ENCODE measurements at places on chromosomes 11 and 22. TPM values are rescaled to one million over a fixed set of nuclear protein-coding genes. Genes with fewer than 3 reads are reported as not detected.
A peak's percentile ranks its signal among the peaks of the same experiment; 100 is the strongest.

The CATSPERZ gene
- 0.38 TPM for total RNA-seq

The OR2AT4 gene
- 0.08 TPM for total RNA-seq

The PHETA2 gene
- total RNA-seq: 3.5 TPM

The OR52H1 gene
- total RNA-seq: 2.1 TPM

DNA sequence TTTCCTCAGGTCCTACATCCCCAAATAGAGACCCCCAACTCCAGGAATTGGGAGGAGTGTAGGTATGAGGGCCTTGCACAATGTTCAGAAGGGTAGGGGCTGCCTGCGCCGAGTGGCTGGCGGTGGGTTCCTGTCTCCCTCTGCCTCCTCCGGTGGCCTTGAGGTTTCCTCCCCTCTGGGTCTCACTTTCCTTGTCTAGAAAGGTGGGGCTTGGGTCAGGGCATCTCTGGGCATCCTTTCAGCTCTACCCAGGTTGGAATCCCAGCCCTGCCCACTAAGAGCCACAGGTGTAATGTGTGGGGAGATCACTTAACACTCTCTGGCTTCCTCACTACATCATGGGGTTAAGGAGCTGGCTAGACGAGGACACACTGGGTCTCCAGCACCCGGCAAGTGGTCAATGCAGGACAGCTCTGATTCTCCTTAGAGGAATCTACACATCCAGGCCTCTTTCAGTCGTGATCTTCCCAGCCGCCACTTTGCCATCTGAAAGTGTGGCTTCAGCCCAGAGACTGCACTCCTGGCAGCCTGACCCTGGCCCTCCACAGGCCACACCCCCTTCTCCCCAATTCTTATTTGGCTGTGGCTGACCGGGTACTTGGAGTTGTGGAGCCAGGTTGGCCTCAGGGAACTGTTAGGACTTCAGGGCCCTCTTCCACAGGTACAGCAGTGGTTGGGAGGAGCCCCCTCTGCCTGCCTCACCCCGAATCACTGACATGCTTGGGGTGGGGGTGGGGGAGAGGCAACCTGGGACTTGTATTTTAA is 22.1 kb downstream of the PRDM11 start:
- no peak overlapping the region for H3K4me3 ChIP-seq
- no peaks in the 10 kb centered on the region for H3K4me1 ChIP-seq
- peaks cover 5% of the 10 kb centered on the region for H3K27me3 ChIP-seq
- no peak overlapping the region for H3K27ac ChIP-seq

GRCh38 chr22:19656541-19657251 is 57.6 kb upstream of the SEPTIN5 start:
- H3K36me3 ChIP-seq: no peaks in the 10 kb centered on the region
- no peak overlapping the region for H3K27ac ChIP-seq
- peaks cover 2% of the 10 kb centered on the region for H3K27me3 ChIP-seq
- no peak for DNase-seq
- peaks cover 3% of the 10 kb centered on the region for H3K4me1 ChIP-seq

- H3K36me3 ChIP-seq: no peaks in the 10 kb centered on the region
- DNase-seq: no peak
- no peak overlapping the region for H3K4me3 ChIP-seq
- no peaks in the 10 kb centered on the region for H3K4me1 ChIP-seq
- no peak overlapping the region for H3K27ac ChIP-seq
- peaks cover 1% of the 10 kb centered on the region for H3K27me3 ChIP-seq
These were observed 534.7 kb downstream of the CNTN5 start for GRCh38 chr11:99555486-99555885.

GRCh38 chr11:129747071-129747470 is 68.6 kb upstream of the TMEM45B start:
- no peaks in the 10 kb centered on the region for H3K4me1 ChIP-seq
- no peak for DNase-seq
- H3K27me3 ChIP-seq: no peaks in the 10 kb centered on the region
- no peak overlapping the region for H3K4me3 ChIP-seq

GRCh38 chr11:48104568-48104924 is 112.1 kb upstream of the OR4B1 start:
- DNase-seq: no peak
- peaks cover 10% of the 10 kb centered on the region for H3K4me1 ChIP-seq
- H3K4me3 ChIP-seq: no peak overlapping the region

- H3K4me1 ChIP-seq: no peaks in the 10 kb centered on the region
- no peak overlapping the region for H3K27ac ChIP-seq
- H3K36me3 ChIP-seq: no peaks in the 10 kb centered on the region
- no peaks in the 10 kb centered on the region for H3K27me3 ChIP-seq
- no peak overlapping the region for H3K4me3 ChIP-seq
These were observed 528.1 kb downstream of the MN1 start for GRCh38 chr22:27273436-27273835.

GRCh38 chr11:35255514-35255913 is 116.5 kb downstream of the CD44 start:
- no peak overlapping the region for H3K4me3 ChIP-seq
- no peak for DNase-seq
- H3K27ac ChIP-seq: no peak overlapping the region
- H3K36me3 ChIP-seq: no peaks in the 10 kb centered on the region

GRCh38 chr11:6204706-6205105 is 651 bp upstream of the C11orf42 start:
- peaks cover 8% of the 10 kb centered on the region for H3K36me3 ChIP-seq
- no peaks in the 10 kb centered on the region for H3K4me1 ChIP-seq
- no peak overlapping the region for H3K4me3 ChIP-seq

DNA sequence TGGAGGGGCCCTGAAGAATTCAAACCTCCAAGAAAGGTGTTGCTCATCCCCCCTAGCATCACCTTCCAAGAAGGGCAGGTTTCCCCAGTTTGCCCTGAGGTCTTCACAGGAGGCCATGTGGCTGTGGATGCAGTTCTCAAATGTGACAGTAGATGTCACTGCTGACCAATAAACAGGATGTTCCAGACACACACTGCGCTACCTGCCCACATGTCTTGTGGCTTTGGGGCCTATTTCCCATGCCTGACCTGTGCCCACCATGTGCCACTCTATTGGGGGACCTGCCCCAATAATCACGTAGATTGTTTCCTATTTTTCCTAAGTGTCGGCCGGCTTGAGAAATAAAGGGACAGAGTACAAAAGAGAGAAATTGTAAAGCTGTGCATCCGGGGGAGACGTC is 4.5 kb downstream of the GSTT2 start:
- no peaks in the 10 kb centered on the region for H3K4me1 ChIP-seq
- H3K27ac ChIP-seq: no peak overlapping the region
- H3K4me3 ChIP-seq: no peak overlapping the region
- no peaks in the 10 kb centered on the region for H3K36me3 ChIP-seq
- DNase-seq: no peak

- H3K36me3 ChIP-seq: no peaks in the 10 kb centered on the region
- H3K27ac ChIP-seq: no peak overlapping the region
- H3K4me3 ChIP-seq: no peak overlapping the region
- H3K4me1 ChIP-seq: no peaks in the 10 kb centered on the region
These were observed 31.8 kb downstream of the EIF3M start for GRCh38 chr11:32615422-32615821.

- no peak overlapping the region for H3K4me3 ChIP-seq
- peaks cover 2% of the 10 kb centered on the region for H3K27me3 ChIP-seq
- no peak for DNase-seq
- H3K27ac ChIP-seq: no peak overlapping the region
- H3K4me1 ChIP-seq: peaks cover 4% of the 10 kb centered on the region
These were observed 162.5 kb downstream of the SWAP70 start for GRCh38 chr11:9826390-9826789.

- peaks cover 8% of the 10 kb centered on the region for H3K36me3 ChIP-seq
- peaks cover 4% of the 10 kb centered on the region for H3K4me1 ChIP-seq
- no peak overlapping the region for H3K27ac ChIP-seq
- H3K4me3 ChIP-seq: no peak overlapping the region
- DNase-seq: no peak
These were observed 20.3 kb downstream of the FAM118B start for GRCh38 chr11:126231725-126232459.

DNA sequence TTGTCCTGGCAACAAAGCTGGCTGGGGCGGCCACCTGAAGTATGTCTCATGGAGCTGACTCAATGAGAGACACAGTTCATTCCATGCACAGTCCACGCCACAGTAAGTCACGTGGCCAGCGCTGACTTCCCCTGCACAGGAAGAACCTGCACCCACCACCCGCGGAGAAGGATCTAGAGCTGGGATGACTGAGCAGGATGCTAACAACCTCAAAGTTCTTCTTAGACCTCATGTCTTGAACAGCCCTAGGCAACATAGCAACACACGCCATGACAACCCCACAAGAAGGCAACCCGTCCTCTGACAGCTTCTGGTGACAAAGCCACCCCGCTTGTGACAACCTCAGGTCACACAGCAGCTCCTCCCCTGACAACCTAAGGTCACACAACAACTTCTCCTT is 76.9 kb upstream of the B3GAT1 start:
- no peaks in the 10 kb centered on the region for H3K4me1 ChIP-seq
- no peak overlapping the region for H3K27ac ChIP-seq
- no peak for DNase-seq
- H3K27me3 ChIP-seq: peaks cover 3% of the 10 kb centered on the region

DNA sequence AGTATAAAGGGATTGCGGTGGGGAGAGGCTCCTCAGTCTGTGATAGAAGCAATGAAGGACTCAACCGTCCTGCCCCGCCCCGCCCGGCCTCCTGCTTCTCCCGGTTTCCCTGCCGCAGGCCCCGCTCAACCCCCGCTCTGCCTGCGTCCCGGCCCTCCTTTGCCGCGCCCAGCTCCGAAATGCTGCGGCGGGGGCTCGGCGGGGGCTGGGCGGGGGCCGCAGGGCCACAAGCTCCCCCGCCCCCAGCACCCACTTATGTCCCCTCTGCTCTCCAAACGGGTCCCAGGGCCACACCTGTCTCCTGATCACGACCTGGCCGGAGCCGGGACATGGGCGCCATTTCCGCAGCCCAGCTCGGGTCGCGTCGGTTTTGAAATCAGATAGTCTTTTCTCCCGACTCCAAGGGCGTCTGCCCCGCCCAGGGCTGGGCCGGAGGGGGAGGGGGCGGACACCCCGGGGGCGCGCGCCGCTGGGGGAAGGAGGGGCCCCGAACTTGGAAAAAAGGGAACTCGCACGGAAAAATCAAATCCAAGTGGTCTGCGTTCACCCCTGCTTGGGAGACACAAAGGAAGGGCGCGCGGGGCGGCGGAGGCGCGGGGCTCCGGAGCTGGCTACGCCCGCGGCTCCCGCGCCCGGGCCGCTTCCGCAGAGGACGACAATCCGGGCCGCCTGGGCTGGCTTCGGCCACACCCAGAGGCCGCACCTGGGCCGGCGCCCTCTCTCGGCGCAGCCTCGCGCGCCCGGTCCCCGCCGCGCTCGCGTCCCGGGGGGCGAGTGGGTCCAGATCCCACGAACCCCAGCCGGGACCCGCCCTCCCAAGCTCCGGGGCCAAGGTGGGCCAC is 70.6 kb upstream of the EP300 start:
- no peaks in the 10 kb centered on the region for H3K36me3 ChIP-seq
- H3K27ac ChIP-seq: peak overlapping the region; percentile 95
- peaks cover 13% of the 10 kb centered on the region for H3K27me3 ChIP-seq
- peaks cover 21% of the 10 kb centered on the region for H3K4me1 ChIP-seq
- peak overlapping the region; percentile 91 for H3K4me3 ChIP-seq
- DNase-seq: peak; percentile 58

GRCh38 chr11:34566208-34566551 is 52.6 kb upstream of the ELF5 start:
- H3K27me3 ChIP-seq: peaks cover 2% of the 10 kb centered on the region
- no peak for DNase-seq
- H3K27ac ChIP-seq: no peak overlapping the region
- H3K4me1 ChIP-seq: no peaks in the 10 kb centered on the region
- H3K4me3 ChIP-seq: no peak overlapping the region
- H3K36me3 ChIP-seq: no peaks in the 10 kb centered on the region

- no peak within 1 kb of the TSS for H3K27ac ChIP-seq
- H3K27me3 ChIP-seq: peaks cover 29% of the 10 kb centered on the region
- H3K4me1 ChIP-seq: peaks cover 5% of the 10 kb centered on the region
- peaks cover 3% of the 10 kb centered on the region for H3K36me3 ChIP-seq
- DNase-seq: peak; percentile 8
These were observed at the start of gene MTNR1B for GRCh38 chr11:92969634-92970347. MTNR1B (plus strand) TSS chr11:92969651; CDS start chr11:92969726, 75 bp downstream.

GRCh38 chr22:45670981-45671782 is 452 bp upstream of the ATXN10 start:
- H3K36me3 ChIP-seq: no peaks in the 10 kb centered on the region
- H3K4me3 ChIP-seq: peak overlapping the region; percentile 92
- no peaks in the 10 kb centered on the region for H3K27me3 ChIP-seq
- peaks cover 18% of the 10 kb centered on the region for H3K4me1 ChIP-seq

- H3K4me3 ChIP-seq: no peak overlapping the region
- no peaks in the 10 kb centered on the region for H3K27me3 ChIP-seq
- no peak for DNase-seq
- H3K27ac ChIP-seq: no peak overlapping the region
- no peaks in the 10 kb centered on the region for H3K4me1 ChIP-seq
These were observed 544.3 kb upstream of the LRRC4C start for GRCh38 chr11:42003801-42004200.

- H3K4me1 ChIP-seq: peaks cover 23% of the 10 kb centered on the region
- peaks cover 3% of the 10 kb centered on the region for H3K36me3 ChIP-seq
- H3K4me3 ChIP-seq: no peak overlapping the region
- no peak for DNase-seq
- H3K27ac ChIP-seq: no peak overlapping the region
- H3K27me3 ChIP-seq: peaks cover 4% of the 10 kb centered on the region
These were observed 113.1 kb downstream of the DBX1 start for GRCh38 chr11:20047006-20047768.

DNA sequence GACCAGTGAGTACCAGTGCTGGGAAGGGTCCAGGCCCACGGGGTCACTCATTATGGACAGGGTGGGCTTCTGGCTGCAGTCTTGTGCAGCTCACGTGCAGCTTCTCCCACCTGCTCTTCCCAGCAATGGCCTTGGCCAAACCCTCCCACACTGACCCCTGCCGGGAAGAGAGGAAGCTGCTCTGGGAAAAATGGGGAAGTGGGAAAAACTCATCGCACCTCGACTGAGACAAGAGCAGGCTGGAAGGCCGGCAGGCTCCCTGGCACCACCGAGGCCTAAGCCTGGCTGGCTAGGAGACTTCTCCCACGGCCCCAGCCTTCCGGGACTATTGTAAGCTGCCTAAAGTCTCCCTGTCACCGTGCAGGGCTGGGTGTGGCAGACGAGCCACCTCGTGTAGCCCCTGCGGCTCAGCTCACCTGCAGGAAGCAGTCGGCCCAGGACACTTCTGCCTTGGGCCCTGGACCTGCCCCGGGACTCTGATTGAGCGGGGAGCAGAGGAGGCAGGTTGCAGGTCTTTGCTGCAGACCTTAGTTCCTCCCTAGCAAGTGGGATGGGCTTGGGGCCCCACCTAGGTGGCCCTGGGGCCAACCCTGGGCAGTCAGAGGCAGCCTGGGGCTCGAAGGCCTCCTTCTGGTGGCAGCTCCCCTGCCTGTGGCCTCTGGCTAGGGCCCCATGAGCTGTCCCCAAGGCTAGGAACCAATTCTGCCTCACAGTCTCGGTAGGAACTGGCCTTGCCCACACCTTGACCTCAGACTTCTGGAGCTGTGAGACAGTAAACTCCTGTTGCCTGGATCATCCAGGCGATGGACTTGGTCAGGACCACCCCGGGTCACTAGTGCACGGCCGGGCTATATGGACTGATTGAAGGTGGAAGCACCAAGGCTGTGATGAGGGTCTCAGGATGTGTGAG is 23.1 kb downstream of the MRGPRG start:
- H3K27ac ChIP-seq: peak overlapping the region; percentile 84
- no peak for DNase-seq
- H3K4me3 ChIP-seq: no peak overlapping the region
- peaks cover 8% of the 10 kb centered on the region for H3K27me3 ChIP-seq
- no peaks in the 10 kb centered on the region for H3K36me3 ChIP-seq
- H3K4me1 ChIP-seq: peaks cover 3% of the 10 kb centered on the region

GRCh38 chr11:8963569-8964323 is 496 bp downstream of the TMEM9B start:
- H3K4me1 ChIP-seq: peaks cover 16% of the 10 kb centered on the region
- peak; percentile 62 for DNase-seq
- no peaks in the 10 kb centered on the region for H3K36me3 ChIP-seq
- peak overlapping the region; percentile 97 for H3K4me3 ChIP-seq
- H3K27me3 ChIP-seq: peaks cover 6% of the 10 kb centered on the region

Measured in endothelial cell (in vitro differentiated cells).